ENCODE measurements at places on chromosomes 3 and 15.

GRCh38 chr3:168968609-168969008 is 694.9 kb downstream of the MECOM start:
- DNase-seq: no peak

DNA sequence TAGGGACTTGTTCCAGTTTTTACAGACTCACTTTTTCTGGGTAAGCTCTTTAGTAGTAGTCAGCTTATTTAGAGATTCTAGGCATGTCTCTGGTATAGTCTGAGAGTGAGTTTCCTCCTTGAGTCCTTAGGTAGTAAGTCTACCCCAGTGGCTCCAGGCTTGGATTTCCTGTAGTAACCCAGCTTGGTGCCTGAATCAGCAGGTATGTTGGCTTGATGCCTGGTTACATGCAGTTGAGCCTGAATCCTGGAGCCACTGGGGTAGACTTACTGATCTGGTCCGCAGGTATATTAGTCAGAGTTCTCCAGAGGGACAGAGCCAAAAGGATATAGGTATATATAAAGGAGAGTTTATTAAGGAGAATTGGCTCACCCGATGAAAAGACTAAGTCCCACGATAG is 85.8 kb upstream of the RBMS3 start:
- no peak for DNase-seq

GRCh38 chr3:196341137-196341536 is 2.9 kb upstream of the TM4SF19 start:
- DNase-seq: peak; percentile 78

- no peak for DNase-seq
Observed at GRCh38 chr15:96891046-96891445, 560.5 kb downstream of the NR2F2 start.

- no peak for DNase-seq
Observed at GRCh38 chr3:187291512-187292132, at the start of gene MASP1. TSS of gene MASP1 (minus strand) at chr3:187291737. CDS start at chr3:187291632, 105 bp downstream.

GRCh38 chr3:51670053-51670822 is 814 bp upstream of the TEX264 start:
- no peak for DNase-seq

- DNase-seq: no peak
Observed at GRCh38 chr3:119428538-119428937, 34.9 kb downstream of the TMEM39A start.

GRCh38 chr3:38549957-38550840 is 54.1 kb downstream of the EXOG start:
- DNase-seq: no peak

GRCh38 chr3:46407970-46408369 is 911 bp downstream of the CCRL2 start:
- DNase-seq: no peak

DNA sequence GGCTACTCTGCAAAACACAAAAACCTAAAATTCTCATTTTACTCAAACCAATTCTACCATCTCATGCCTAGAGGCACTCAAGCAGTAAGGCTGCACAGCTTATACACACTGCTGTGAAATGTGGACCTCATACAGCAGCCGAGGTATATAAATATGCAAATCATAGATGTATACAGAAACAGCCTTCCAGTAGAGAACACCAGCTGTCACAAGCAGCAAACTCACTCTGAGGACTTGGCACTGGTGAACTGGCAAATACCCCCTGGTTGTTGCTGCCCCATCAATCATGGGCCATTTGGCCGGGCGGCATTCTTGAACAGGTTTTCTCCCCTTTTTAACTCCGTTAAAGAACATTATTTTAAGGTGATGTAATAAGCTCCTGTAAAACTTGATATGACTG is 378.0 kb downstream of the LSAMP start:
- no peak for DNase-seq

GRCh38 chr3:43481375-43481774 is 140.4 kb downstream of the ANO10 start:
- DNase-seq: no peak

GRCh38 chr15:36359286-36359685 is 220.1 kb upstream of the CDIN1 start:
- DNase-seq: no peak

- no peak for DNase-seq
Observed at GRCh38 chr15:35319354-35319753, 226.6 kb downstream of the DPH6 start.

GRCh38 chr3:136465296-136465695 is 215.2 kb downstream of the PCCB start:
- no peak for DNase-seq

GRCh38 chr15:48221885-48222284 is 15.8 kb downstream of the SLC12A1 start:
- no peak for DNase-seq

GRCh38 chr3:16665282-16665741 is 60.1 kb upstream of the DAZL start:
- DNase-seq: no peak

DNA sequence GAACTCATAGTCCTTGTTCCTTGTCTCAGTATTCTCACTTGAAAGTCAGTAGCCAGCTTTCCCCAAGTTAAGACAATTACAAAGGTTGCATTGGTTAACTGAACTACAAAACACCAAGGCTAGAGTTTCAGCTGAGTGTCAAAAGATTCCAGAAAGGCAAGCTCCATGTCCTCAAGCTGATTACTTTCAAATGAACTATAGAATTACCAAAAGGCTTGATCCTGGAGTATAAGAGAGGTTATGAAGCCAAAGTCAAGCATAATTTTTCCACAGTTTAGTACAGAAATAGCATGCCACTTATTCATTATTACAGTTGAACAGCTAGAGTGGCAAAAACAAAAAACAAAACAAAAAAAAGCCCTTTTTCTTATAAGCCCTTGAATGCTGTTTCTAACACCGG is 51.9 kb downstream of the ZBTB20 start:
- no peak for DNase-seq

DNA sequence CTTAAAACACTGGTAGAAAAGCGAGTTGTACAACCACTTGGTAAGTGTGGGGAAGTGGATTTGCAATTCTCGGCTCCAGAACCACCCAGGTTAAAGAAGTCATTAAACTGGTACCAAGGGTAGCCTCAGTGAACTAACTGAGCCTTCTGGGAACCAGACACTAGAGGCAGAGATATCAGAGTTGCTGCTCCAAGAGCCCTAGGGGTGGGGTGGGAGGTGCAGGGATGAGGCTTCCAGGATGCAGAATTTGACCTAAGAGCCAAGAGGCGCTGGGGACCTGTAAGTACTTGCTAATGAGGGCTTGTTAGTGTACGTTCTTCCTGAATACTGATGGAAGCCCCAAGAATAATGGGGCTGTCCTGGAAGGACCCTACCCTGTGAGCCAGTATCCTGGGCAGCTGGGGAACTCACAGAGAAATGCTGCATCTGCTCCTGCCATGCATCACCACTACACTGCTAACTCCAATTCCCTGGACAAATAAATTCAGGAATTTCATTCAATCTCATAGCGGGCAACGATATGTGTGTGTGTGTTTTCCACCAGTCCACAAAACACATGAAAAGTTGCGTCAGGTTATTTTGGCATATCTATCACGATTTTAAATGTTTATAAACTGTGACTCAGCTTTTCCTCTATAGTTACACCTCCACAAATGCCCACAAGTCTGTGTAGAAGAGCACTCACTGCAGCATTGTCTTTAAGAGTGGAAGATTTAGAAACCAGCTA is 23.8 kb downstream of the STIMATE start:
- no peak for DNase-seq

GRCh38 chr3:14933820-14934425 is 13.5 kb upstream of the NR2C2 start:
- DNase-seq: no peak

GRCh38 chr15:70023769-70024491 is 73.8 kb downstream of the TLE3 start:
- DNase-seq: no peak

DNA sequence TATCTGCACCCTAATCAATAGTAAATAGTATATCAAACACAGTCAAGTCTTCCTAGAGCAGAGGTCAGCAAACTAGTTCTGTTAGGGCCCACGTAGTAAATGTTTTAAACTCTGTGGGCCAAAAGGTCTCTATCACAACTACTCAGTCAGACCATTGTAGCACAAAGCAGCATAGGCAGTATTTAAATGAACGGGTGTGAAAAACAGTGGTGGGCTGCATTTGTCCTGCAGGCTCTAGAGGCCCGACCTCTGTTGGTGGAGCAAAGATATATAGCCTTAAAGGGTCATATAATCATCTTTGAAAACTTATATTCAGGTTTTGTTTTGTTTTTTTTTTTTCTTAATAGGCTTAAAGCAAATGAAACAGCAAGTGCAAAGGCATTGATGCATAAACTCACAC is 326.4 kb upstream of the TRIM42 start:
- DNase-seq: no peak

DNA sequence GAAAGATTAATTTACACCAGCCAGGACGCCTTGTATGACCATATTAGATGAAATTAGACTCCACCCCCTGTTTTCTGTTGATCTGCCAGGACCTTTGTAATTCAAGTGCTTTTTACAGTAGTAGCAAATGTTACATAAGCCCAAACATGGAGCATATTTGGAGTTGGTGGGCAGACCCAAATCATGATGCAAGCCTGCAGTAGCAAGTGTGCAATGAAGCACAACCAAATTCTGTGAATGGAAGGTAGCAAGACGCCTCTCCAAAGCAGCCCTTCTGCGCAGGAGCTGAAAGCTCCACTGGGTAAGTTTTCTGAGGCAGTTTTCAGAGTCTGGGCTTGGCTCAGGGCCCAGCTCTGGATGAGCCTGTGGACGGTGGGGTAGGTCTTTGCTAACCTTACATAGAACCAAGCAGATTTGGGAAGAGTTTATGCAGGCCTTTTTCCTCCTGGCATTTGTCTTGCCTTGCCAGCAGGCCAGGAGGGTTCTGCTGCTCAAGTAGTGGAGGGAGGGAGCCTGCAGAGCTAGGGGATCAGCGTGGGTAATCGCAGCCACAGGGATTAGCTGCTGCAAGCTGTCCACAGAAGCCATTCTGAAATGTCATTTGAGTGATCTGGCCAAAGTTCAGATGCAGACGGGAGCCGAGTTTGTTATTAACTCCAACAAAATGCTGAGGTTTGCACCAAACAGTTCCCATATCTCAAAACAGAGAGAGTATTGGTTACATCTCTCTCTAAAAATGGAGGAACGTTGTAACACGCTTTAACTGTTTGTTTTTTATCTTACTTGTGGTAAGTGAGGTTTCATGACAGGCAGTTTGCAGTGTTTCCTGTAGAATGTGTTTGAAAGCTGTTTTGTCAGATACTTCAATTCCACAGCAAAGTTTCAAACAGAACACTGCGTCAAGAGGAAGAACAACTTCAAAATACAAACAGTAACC is 55.4 kb downstream of the PSMD6 start:
- DNase-seq: no peak

DNA sequence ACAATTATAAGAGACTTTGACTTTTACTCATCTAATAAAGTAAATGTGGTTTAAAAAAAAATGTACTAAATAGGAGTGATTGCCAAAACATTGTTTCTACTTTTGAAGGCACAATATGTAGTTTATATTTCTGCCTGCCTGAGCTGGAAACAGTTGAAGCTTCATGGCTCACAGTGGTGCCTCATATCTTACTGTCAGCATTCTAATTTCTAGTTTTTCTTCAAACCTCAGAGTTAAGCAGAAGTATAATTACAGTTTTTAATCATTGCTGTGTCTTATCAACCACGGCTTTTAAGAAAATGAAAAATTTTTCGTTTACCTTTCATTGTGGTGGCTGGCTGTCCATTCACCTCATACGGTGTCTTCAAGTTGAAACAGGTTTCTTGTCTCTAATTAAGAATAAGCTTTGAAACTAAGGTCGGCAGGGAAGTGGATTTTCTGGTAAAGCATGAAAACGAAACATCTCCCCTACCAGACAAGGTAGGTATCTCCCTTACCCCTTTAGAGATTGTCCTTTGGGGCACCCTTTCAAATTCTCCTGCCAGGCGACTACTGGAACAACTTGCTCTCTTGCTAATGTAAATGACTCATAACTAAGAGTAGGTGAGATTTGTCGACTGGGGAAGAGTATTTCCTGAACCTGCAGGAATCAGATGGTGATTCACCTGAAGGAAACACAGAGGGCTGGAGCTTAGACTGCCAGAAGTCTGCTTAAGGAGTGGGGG is at the start of gene GPR87:
TSS of gene GPR87 (minus strand) at position 554 of the 725 bp plus-strand sequence. CDS start 16,720 bp downstream, outside the sequence.
- no peak for DNase-seq

DNA sequence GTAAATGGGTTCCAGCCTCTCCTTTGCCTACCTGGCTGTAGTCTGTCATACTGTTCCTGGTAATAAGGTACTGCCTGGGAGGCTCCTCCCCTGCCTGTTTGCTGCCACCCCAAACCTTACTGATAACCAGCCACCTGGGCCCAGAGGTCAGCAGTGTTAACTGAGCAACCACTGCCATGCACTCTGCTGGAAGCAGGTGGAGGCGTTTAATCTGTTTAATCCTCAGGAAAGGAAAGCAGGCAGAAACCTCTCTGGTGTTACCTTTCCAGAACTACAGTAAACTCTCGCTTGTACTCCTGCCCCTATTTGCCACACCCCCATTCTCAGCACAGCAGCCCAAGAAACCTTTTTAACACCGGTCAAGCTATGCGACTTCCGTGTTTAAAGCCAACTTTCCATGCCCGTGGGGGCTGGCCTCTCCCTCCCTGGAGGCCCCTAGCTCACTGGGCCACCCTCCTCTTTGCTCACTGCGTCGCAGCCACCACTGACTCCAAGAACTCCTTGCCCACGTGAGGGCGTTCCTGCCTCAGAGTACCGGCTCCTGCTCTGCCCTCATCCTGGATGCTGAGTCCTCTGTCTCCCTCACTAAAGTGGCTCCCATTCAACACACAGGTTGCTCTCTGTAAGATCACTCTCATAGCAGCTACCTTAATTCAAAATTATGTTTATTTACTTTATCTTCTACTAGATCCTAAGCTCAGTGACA is 8.3 kb downstream of the BDH1 start:
- no peak for DNase-seq

- no peak for DNase-seq
Observed at GRCh38 chr3:15262021-15262420, 56.0 kb downstream of the CAPN7 start.

DNA sequence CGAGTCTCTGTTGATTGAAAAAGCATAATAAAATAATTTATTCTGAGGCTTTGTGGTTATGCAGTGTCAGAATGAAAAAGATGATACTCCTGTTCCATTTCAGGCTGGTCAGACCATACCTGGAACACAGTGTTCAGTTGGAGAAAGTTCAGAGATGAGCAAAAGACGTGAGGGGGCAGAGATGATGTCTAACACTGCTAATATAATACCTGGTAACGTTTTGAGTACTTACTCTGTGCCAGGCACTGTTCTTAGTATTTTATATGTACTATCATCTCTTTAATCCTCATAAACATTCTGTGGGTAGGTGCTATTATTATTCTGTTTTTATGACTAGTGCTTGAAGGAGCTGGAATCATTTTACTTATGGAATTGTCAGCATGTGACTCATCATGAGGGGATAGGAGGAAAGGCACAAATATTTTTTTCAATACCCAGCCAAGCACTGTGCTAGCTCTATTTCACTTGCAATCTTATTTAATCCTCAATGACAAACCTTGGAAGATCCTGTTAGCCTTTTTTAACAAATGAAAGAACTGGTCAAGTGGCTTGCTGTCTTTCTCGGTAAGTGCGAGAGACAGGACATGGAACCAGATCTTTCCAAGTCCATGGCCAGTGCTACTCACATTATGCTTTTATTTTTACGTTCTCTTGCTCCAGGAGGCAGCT is 31.8 kb downstream of the IQGAP1 start:
- no peak for DNase-seq
